ENCODE measurements at places on chromosomes 7 and 10.

DNA sequence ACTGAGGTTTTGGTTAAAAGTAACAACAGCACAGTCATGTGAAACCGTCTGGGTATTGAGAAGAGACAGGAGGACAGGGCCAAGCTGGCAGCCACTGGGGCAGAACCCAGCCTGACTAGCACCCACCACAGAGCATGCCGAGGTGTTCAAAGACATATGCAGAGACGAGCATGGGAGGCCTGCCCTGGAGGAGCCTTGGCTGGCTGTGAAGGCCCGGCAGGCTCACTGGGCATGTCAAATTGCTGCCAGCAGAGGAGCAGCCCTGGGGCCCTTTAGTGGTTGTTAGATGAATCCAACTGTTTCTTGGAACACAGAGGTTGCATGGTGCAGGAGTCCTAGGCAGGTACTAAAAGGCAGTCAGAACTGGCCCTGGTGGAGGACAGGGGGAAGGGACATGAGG lies 5.0 kb upstream of the GDF2 start:
- DNase-seq, result no peak

DNA sequence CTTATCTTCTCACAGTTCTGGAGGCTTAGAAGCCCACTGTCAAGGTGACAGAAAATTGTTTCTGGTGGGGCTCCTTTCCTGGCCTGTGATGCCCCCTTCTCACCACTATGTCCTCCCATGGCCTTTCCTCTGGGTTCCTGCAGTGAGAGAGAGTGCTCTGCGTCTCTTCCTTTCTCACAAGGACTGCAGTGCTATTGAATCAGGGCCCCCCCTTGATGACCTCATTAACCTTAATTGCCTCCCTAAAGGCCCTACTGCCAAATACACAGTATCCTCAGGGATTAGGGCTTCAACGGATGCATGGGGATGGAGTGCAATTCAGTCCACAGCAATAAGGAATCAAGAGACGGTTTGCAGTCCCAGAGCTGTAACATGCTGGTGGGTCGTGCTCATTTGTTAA lies 82.0 kb upstream of the GRB10 start:
- DNase-seq, result no peak

- DNase-seq, result peak; percentile 33
These were observed 71.0 kb downstream of the CASD1 start for GRCh38 chr7:94580601-94581000.

GRCh38 chr10:59971915-59972314 lies 65.6 kb upstream of the CCDC6 start:
- DNase-seq, result no peak

- no peak for DNase-seq
These were observed 335.5 kb downstream of the LRRTM3 start for GRCh38 chr10:67261300-67261797.

- no peak for DNase-seq
These were observed 15.2 kb upstream of the GPR158 start for GRCh38 chr10:25159591-25159990.

DNA sequence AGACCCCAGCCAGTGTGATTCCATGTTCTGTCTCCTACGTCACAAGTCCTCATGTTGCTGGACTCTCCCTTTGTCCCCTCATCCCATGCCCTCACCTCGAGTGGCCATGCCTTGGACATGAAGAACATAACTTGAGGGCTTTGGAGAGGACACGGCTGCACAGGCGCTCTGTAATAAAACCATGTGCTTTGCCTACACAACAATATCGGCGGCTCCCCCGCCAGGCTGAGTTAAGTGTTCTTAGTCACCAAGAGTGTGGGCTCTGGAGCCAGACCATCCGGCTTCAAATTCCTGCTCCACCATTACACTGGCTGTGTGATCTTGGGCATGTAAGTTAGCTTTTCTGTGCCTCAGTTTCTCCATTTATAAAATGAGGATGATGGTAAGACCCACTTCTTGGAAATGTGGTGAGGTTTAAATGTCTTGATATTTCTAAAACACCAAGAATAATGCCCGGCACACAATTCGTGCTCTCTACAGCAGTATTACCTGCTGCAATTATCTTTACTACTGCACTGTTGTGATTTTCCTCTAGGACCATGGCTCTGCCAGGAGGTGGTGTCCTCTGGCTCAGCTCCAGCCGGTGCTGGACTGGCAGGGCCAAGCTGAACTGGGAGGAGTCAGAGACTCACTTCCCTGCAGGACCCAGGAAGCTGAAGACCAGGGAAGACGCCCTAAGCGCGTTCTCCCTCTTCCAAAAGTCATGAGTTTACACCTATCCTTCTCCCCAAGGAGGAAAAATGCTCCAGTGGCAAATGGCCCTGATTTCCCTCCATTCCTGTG lies 15.7 kb downstream of the SLIT1 start:
- no peak for DNase-seq

GRCh38 chr10:84606428-84606827 lies 278.0 kb downstream of the CCSER2 start:
- DNase-seq, result no peak

- DNase-seq, result no peak
These were observed 3.2 kb downstream of the TNS3 start for GRCh38 chr7:47578579-47579270.

- DNase-seq, result no peak
These were observed 380.4 kb upstream of the ZMIZ1 start for GRCh38 chr10:78688230-78688900.

GRCh38 chr7:19352305-19352695 lies 207.1 kb upstream of the FERD3L start:
- no peak for DNase-seq

- DNase-seq, result no peak
These were observed 903 bp upstream of the KCNMA1 start for GRCh38 chr10:77638321-77639101.

DNA sequence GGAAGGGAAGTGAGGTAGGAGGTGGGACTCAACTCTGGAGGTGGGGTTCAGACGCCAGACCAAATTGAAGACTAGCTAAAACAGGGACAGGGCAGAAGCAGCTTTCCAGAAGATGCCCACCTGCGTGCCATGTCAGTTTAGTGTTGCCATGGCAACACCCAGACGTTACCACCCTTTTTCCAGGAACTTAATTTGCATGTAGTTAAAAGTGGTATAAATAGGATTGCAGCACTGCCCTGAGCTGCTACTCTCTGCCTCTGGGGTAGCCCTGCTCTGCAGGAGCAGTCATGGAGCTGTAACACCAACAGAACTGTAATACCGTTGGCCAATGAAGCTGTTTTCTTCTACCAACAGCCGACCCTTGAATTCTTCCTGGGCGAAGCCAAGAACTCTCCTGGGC lies 93.8 kb downstream of the PRKCQ start:
- no peak for DNase-seq

DNA sequence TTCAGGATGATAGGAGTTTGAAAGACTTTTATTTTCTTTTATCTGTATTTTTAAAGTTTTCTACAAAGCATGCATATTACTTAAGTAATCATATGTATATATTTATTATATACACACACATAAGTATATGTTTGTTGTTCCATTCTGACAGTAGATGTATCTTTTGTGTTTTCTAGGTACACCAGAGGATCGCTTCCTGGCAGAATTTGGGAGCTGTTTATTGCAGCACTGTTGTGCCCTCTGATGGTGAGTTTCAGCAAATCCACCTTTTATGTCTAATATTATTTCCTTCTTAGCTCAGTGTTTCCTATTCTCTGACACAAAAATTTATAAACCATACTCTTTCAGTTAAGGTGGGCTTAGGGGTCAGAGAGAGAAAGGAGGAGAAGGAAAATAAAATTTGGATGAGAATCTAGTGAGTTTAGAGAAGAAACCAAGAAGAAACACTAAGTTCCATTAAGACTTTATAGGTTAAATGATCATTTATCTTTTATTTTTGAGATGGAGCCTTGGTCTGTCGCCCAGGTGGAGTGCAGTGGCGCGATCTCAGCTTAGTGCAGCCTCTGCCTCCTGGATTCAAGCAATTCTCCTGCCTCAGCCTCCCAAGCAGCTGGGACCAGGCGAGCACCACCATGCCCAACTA lies 59.2 kb upstream of the OIT3 start:
- peak; percentile 46 for DNase-seq

DNA sequence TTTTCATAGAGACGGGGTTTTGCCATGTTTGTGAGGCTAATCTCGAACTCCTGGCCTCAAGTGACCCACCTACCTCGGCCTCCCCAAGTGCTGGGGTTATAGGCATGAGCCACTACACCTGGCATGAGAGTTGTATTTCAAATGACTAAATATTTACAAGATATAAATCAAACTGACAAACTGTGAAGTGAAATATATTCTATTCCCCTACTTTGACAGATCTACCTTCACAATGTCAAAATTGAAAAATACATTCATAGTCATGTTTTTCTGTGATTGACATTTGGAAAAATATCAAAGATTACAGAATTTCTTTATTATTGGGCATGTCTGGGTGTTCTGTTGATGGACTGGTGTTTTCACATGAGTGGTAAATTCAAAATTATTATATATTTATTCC lies 16.4 kb upstream of the SNX10 start:
- DNase-seq, result no peak

DNA sequence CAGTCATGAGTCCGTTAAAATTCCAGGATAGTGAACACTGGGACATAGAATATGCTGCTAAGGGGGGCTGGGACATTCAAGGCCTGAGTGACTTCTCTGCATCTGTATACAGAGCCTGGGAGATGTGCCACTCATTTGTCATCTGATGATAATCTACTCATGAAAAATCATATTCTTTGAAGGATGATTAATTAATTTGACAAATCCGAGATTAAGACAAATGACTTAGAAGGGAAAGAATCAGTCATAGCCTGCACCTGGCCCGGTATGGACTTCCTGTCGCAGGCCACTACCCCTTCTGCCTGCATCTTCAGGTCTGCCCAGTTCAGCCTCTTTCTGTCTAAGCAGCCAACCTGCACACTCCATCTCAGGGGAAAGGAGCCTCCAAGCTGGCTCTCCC lies 18.8 kb upstream of the FAM170B start:
- DNase-seq, result no peak

DNA sequence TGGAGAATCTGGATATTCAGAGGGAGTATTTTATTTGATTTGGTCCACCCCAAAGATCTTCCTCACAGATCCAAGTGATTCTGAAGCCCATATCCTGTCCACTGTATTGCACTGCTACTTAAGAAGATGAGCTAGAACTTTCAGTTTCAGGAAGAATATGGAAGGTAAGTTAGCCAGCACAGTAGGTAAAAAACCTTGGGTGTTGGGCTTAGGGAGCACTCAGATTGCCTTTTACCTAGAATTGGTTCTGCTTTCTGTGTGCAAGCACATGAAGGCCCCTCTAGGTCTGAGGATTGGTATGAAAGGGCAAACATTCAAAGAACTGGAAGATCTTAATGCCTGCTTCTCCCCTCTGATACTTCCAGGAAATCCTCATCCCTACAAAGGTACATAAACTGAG lies 146.7 kb upstream of the COL1A2 start:
- no peak for DNase-seq

DNA sequence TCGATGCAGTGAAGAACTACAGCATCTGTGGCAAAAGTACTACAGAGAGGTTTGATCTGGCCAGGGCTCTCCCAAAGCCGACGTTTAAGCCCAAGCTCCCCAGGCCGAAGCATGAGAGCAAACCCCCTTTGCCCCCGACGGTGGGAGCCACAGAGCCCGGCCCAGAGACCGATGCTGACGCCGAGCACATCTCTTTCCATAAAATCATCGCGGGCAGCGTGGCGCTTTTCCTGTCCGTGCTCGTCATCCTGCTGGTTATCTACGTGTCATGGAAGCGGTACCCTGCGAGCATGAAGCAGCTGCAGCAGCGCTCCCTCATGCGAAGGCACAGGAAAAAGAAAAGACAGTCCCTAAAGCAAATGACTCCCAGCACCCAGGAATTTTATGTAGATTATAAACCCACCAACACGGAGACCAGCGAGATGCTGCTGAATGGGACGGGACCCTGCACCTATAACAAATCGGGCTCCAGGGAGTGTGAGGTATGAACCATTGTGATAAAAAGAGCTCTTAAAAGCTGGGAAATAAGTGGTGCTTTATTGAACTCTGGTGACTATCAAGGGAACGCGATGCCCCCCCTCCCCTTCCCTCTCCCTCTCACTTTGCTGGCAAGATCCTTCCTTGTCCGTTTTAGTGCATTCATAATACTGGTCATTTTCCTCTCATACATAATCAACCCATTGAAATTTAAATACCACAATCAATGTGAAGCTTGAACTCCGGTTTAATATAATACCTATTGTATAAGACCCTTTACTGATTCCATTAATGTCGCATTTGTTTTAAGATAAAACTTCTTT lies 2.3 kb downstream of the LRRTM3 start:
- DNase-seq, result no peak

GRCh38 chr10:89889606-89890005 lies 188.2 kb downstream of the KIF20B start:
- no peak for DNase-seq
